Muscle of leg (tissue), 16 donors: ENCODE measurements at places on chromosomes 4 and X. TPM values are rescaled to one million over a fixed set of nuclear protein-coding genes. Genes with fewer than 3 reads are reported as not detected.

- no peak for DNase-seq
Observed at GRCh38 chr4:118774989-118775388, 60.9 kb downstream of the SEC24D start.

DNA sequence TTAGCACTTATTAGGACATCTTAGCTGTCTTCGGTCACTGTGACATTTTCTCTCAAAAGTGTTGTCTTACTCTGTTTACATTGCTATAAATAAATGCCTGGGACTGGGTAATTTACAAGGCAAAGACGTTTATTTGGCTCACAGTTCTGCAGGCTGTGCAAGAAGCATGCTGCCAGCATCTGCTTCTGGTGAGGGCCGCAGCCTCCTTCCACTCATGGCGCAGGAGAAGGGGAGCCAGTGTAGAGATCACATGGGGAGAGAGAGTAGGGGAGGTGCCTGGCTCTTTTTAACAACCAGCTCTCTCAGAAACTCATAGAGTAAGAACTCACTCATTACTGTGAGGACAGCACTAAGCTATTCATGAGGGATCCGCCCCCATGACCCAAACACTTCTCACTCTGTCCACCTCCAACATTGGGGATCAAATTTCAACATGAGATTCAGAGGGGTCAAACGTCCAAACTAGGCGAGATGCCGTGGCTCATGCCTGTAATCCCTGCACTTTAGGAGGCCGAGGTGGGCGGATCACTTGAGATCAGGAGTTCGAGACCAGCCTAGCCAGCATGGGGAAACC, 43.5 kb upstream of the HERC6 start:
- DNase-seq = peak; percentile 5

DNA sequence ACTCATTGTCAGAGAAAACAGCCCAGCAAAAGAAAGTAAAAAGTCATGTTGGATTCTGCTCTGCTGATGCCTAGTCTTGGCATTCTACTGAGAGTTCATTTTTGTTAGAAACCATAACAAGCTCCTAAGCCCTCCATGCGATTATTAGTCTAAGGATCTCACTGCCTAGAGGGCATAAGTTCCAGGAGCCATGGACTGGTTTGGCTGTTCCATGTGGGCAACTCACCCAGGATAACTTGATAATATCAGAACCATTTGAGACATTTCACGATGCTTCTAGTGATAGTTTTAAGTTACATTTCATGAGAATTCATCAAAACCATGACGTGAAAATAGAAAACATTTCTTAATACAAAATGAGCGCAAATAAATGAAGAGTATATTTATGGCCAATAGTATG, 376.8 kb upstream of the GALNT7 start:
- no peak for DNase-seq

GRCh38 chr4:15348236-15348635, 79.6 kb upstream of the C1QTNF7 start:
- DNase-seq = no peak

GRCh38 chr4:79604152-79604551, 196.1 kb upstream of the GK2 start:
- no peak for DNase-seq

GRCh38 chrX:116384406-116384954, 51.9 kb upstream of the SLC6A14 start:
- DNase-seq = peak; percentile 90

- DNase-seq = peak; percentile 69
Observed at GRCh38 chr4:53706422-53707032, 115.2 kb upstream of the LNX1 start.

- DNase-seq = no peak
Observed at GRCh38 chrX:11148401-11148800, 37.3 kb downstream of the HCCS start.

DNA sequence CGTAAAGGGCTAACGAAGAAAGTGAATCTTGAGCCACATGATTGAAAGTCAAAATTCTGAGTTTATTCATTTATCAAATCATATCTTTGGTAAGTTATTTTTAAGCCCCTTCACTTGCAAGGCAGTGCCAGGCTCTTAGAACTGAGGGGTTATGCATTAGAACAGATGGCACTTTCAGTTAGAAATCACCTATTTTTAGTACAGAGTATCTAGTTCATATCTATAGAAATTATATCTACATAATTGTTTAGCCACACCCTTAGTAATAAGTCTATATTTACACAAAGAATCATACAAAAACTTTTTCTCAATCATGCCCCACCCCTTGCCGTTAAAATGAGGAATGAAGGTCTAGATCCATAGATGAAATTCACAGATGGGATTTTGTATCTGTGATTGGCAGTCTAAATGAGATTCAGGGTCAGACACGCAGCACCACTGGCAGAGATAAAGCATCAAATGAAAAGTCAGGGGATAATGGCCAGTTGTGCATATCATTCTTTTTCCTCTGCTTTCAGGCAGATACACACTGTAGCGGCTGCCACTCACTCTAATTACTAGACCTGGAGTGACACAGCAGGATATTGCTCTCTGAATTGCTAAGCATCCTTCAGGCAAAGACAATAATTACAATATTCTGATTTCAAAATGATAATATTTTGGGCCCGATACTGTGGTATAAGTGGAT, 440.5 kb downstream of the MAPK10 start:
- DNase-seq = no peak

- DNase-seq = peak; percentile 92
Observed at GRCh38 chrX:54921427-54922021, 900 bp downstream of the TRO start.

DNA sequence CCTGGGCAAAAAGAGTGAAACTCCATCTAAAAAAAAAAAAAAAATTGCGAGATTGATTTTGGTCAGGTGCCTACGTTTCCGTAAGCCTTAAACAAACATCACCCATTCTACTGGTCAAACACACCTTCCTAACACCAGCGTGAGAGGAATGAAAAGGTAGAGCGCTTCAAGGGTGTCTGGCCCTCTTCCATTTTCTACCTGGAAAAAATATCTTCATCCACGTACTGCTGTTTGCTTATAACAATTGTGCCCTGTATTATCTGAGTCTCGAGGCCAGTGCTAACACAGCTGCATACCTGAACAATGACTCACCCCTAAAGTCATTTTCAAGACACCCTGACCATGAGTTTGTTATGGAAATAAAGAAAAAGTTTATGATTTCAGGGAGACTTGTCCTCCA, 13.9 kb downstream of the TMSB4X start:
- peak; percentile 67 for DNase-seq

GRCh38 chrX:11319806-11320520, 26.8 kb downstream of the AMELX start:
- no peak for DNase-seq

DNA sequence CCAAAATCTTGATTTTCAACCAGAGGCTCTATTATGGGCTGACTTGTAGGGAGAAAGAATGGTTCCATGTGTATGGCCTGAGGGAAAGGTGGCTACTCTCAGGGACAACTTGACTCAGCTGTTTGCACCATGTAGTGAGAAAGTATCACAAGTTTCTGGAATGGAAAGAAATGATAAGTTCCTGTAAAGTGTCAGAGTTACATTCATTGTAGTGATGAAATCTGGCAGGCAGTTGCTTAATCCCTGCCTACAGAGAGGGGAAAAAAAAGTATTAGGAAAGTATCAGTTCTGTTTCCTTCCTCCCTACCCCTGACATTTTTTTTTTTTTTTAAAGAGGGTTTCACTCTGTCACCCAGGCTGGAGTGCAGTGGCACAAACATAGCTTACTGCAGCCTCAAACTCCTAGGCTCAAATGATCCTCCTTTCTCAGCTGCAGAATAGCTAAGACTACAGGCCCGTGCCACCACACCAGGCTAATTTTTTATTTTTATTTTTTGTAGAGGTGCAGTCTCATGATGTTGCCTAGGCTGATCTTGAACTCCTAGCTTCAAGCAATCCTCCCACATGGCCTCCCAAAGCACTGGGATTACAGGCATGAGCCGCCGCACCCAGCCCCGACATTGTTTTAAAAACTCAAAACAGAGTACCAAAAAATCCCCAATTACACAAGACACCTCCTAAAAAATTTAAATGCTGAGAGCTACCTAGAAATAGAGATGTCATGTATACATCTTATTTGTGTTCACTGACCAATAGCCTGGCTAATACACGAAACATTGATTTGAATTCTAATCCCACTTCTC, 4.8 kb upstream of the FBXL5 start:
- peak; percentile 76 for DNase-seq

GRCh38 chrX:21176921-21177571, 197.2 kb upstream of the CNKSR2 start:
- peak; percentile 68 for DNase-seq

GRCh38 chr4:12761694-12762093, 722.4 kb downstream of the RAB28 start:
- DNase-seq = no peak

GRCh38 chr4:168631241-168632162, 134.7 kb downstream of the PALLD start:
- DNase-seq = peak; percentile 90

GRCh38 chr4:111066447-111066846, 443.6 kb upstream of the PITX2 start:
- DNase-seq = no peak

- DNase-seq = no peak
Observed at GRCh38 chrX:4876268-4876667, 1162.8 kb upstream of the PRKX start.

GRCh38 chr4:7365462-7366179, 69.1 kb downstream of the PSAPL1 start:
- DNase-seq = peak; percentile 72

DNA sequence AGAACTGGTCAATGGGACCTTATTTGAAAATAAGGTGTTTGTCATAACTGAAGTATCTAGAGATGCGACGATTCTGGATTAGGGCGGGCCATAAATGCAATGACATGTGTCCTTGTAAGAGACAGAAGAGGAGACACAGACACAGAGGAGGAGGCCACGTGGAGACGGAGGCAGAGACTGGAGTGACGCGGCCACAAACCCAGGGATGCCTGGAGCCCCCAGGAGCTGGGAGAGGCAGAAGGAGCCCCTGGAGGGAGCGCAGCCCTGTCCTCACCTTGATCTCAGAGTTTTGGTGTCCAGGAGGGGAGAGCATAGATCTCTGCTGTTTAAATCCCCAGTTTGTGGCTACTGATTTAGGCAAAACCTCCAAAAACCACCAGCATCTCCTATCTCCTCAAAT, 5.0 kb downstream of the GTPBP6 start:
- DNase-seq = no peak

DNA sequence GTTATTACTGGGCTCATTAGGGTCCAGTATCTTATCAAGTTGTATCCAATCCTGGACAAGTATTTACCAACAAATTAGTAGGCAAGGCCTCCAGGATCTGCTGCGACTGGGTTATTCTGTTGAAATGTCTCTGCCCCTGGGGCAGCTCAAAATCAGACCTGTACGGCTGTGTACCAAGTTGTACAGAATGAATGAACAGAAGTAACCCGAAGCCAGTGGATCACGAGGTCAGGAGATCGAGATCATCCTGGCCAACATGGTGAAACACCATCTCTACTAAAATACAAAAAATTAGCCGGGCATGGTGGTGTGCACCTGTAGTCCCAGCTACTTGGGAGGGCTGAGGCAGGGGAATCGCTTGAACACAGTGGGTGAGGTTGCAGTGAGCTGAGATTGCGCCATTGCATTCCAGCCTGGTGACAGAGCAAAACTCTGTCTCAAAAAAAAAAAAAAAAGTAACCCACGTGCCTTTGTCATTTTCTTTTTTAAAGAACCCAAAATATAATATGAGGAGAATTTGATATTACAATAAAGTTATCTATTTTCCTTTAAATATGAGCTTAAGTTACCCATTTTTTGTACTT, 127.3 kb downstream of the CBR4 start:
- DNase-seq = no peak

DNA sequence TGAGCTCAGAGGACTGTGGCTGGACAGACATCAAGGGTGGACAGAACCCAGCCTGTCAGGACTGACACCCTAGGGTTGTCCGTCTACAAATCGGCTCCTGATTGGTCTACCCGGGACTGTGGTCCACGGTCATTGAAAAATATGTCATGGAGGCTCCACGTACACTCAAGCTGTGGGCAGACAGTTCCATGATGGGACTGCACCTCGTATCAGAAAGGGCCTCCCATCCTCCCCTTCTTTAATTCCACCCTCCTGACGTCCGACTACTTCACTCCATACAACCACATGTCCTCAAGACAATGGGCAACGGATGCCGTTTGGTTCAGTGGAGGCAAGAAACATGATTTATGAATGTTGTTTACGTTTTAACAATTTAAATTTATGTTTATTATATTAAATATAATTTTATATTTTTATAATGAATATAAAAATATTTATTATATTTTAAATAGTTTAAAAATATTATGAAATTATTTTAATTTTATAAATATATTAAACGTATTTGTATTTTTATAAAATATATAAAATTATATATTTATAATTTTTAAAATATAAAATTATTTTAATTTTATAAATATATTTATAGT, 58.0 kb upstream of the SHOX start:
- no peak for DNase-seq

DNA sequence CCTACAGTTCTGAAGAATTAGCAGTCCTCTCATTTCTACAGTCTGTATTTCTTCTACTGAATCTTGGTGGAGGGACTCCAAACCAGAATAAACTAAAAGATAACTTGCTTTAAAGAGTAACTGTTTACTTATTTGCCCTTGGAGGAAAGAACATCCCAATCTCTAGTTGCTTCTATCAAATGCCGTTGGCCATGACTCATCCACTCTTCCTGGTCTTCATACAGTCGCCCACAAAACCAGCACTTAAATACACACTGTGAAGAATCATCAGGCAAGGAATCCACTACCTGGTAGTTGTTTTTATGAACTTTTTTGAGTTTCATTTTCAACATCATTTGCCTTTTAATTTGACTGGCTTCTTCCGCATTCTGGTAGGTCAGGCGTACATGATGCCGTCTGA, 14.2 kb downstream of the ZNF518B start:
- DNase-seq = no peak

The LRCH2 gene
- total RNA-seq = 4.0 TPM

The LAMTOR3 gene
- total RNA-seq = 29.6 TPM

The SOD3 gene
- 9.1 TPM for total RNA-seq

The KLHL4 gene
- 9.0 TPM for total RNA-seq
